Fibroblast of skin of right biceps (primary cell): ENCODE measurements at places on chromosomes 2 and 18.

- DNase-seq = no peak
Observed at GRCh38 chr2:183024339-183025095, 13.7 kb downstream of the NCKAP1 start.

DNA sequence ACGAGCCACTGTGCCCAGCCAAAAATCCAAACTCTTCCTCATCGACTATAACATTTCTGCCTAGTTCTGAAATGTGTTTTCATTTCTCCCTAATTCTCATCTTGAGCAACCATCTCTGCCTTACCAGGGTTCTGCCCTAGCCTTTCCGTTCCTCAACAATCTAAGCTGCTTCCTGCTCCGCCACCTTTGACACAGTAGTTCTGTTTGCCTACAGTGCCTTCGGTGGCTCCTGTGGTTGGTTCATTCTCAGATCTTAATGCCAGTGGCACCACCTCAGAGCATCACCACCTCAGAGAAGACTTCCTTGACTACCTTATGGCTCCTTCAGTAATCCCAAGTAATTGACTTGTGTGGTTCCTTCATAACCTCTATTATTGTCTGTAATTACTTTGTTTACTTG lies 3.8 kb downstream of the SOCS6 start:
- DNase-seq = no peak

- no peak for DNase-seq
Observed at GRCh38 chr2:34475156-34475555, 876.1 kb upstream of the FAM98A start.

GRCh38 chr18:47343291-47343690 lies 91.8 kb upstream of the SKOR2 start:
- peak; percentile 82 for DNase-seq

GRCh38 chr18:54558609-54559585 lies 32.1 kb upstream of the DYNAP start:
- DNase-seq = peak; percentile 10

- no peak for DNase-seq
Observed at GRCh38 chr2:211416373-211416772, 860.0 kb downstream of the CPS1 start.
